ENCODE measurements at places on chromosomes 5 and 9. TPM values are rescaled to one million over a fixed set of nuclear protein-coding genes. Genes with fewer than 3 reads are reported as not detected.

Gene RANBP3L
- total RNA-seq: not detected

Gene PDCD1LG2
- total RNA-seq: 36.8 TPM

- H3K4me3 ChIP-seq: no peak overlapping the region
- H3K36me3 ChIP-seq: no peaks in the 10 kb centered on the region
- H3K27me3 ChIP-seq: 0 out of 2 replicates have a peak, but pooled peaks cover 3% of the 10 kb centered on the region
- no peak overlapping the region for H3K27ac ChIP-seq
- peak; percentile 39 for DNase-seq
Observed at GRCh38 chr5:174505621-174506020, 218.8 kb upstream of the MSX2 start.

DNA sequence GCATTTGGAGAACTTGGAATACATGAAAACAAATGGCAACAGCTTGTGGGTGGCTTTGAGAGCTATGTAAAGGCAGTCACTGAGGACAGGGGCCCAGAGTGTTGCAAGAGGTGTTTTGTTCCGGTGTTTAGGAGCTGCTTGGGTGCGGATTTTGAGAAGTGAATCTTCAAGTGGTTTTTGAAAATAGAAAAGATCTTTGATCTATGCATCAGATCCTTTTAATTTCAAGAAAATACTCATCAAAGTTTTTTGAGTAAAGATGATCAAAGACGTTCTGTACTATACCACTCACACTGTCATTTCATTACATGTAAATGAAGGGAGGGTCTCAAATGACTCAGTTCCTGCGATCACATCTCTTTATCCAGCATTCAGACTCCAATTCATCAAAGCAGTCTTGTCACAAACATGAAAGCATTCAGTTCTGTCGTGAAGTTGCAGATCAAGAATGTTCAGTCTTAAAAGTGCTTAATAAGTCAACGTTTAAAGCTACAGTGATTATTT lies 112.5 kb downstream of the WDR41 start:
- H3K4me3 ChIP-seq: no peak overlapping the region
- H3K27me3 ChIP-seq: no peaks in the 10 kb centered on the region
- H3K36me3 ChIP-seq: no peaks in the 10 kb centered on the region
- H3K4me1 ChIP-seq: peaks cover 6% of the 10 kb centered on the region

GRCh38 chr5:132342291-132343180 lies 27.0 kb upstream of the SLC22A5 start:
- H3K36me3 ChIP-seq: peaks cover 7% of the 10 kb centered on the region
- no peaks in the 10 kb centered on the region for H3K4me1 ChIP-seq
- no peaks in the 10 kb centered on the region for H3K27me3 ChIP-seq
- H3K4me3 ChIP-seq: no peak overlapping the region

DNA sequence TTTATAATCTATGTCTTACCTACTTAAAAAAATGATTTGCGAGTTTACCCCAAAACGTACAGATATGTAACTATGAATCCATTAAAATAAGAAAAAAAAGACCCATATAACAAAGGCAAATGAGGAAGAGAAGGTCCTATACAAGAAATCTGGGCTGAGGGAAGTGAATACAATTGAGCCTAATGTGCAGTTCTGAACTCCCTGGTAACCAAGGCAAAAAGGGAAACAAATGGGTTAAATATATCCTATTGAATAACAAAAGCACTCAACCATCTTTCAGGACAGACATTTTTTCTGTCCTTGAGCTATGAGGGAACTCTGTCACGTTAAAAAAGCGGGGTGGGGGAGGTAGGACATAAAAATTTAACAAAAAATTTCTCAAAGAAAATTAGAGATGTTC lies 78.6 kb downstream of the PTPN3 start:
- no peaks in the 10 kb centered on the region for H3K27me3 ChIP-seq
- no peaks in the 10 kb centered on the region for H3K4me1 ChIP-seq
- H3K27ac ChIP-seq: no peak overlapping the region
- no peaks in the 10 kb centered on the region for H3K36me3 ChIP-seq
- DNase-seq: no peak
- no peak overlapping the region for H3K4me3 ChIP-seq

GRCh38 chr5:137668637-137669036 lies 67.3 kb downstream of the KLHL3 start:
- DNase-seq: no peak
- no peak overlapping the region for H3K4me3 ChIP-seq
- no peaks in the 10 kb centered on the region for H3K36me3 ChIP-seq
- H3K4me1 ChIP-seq: peaks cover 7% of the 10 kb centered on the region
- no peak overlapping the region for H3K27ac ChIP-seq

DNA sequence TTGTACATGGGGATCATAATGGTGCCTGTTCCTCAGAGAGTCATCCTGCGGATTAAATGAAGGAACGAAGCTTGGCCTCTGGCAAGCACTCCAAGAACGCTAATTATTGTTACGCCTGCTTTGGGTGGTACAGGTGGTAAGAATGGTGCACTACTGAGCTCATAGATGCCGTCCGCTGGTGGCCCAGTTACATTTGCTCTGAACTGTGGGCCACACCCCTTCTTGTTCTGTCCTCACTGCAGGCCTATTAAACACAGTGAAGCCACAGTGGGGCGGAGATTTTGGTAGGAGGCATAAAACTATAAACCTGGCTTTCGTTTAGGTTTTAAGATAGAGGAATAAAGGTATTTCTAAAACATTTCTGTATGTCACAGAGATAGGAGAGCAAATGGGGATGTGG lies 40.6 kb upstream of the FER start:
- DNase-seq: no peak
- no peak overlapping the region for H3K4me3 ChIP-seq
- no peaks in the 10 kb centered on the region for H3K27me3 ChIP-seq
- no peaks in the 10 kb centered on the region for H3K36me3 ChIP-seq
- H3K4me1 ChIP-seq: no peaks in the 10 kb centered on the region

All from GM23248 (cell line).